Stimulated activated CD8-positive, alpha-beta memory T cell treated with anti-CD3 and anti-CD28 coated beads, Interleukin-15, amount 100 ng/mL, for 48 hours (primary cell): ENCODE measurements at places on chromosomes 5 and 9.

DNA sequence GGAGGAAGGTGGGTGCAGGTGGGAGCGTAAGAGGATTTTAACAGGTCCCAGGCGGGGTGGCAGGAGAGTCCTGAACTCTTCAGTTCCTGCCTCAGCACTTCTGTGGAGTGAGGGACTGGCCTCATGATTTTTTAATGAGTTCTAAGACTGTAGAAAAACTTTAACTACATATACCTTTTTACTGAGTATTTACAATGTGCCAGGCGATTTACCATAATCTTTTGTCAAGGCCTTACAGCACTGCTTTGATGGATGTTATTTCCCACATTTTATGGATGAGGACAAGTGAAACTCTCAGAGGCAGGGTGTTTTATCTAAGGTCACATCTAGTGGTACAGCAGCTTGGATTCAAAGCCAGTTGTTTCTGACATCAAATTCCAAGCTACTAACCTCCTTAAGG lies 99.5 kb downstream of the PJA2 start:
- no peak for DNase-seq

- DNase-seq = no peak
Observed at GRCh38 chr9:136487672-136488071, 4.8 kb upstream of the SEC16A start.

GRCh38 chr9:78357165-78357873 lies 60.4 kb downstream of the PSAT1 start:
- no peak for DNase-seq

- DNase-seq = no peak
Observed at GRCh38 chr5:96893342-96893741, 17.0 kb downstream of the ERAP2 start.

- DNase-seq = no peak
Observed at GRCh38 chr5:82106207-82106606, 134.4 kb downstream of the ATG10 start.

GRCh38 chr5:179608131-179608581 lies 15.3 kb downstream of the HNRNPH1 start:
- peak; percentile 15 for DNase-seq

DNA sequence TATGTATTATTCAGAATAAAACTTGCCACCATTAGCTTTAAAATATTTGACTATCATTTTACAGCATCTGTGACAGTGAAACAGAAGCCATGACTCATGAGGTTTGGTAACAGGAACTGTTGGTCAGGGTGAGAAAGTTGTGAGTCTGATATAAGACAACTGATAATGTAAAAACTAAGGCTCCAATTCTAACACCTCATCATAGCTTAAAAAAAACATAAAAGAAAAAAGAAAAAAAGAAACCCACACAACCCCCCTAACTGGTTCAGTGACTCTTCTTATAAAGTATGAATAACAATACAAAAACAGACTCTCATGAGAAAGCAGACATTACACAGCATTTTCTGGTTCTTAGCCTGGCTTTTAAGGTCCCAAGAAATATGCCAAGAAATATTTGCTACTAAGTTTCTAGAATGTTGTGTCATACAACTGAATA lies 85.8 kb downstream of the MRPS27 start:
- no peak for DNase-seq

DNA sequence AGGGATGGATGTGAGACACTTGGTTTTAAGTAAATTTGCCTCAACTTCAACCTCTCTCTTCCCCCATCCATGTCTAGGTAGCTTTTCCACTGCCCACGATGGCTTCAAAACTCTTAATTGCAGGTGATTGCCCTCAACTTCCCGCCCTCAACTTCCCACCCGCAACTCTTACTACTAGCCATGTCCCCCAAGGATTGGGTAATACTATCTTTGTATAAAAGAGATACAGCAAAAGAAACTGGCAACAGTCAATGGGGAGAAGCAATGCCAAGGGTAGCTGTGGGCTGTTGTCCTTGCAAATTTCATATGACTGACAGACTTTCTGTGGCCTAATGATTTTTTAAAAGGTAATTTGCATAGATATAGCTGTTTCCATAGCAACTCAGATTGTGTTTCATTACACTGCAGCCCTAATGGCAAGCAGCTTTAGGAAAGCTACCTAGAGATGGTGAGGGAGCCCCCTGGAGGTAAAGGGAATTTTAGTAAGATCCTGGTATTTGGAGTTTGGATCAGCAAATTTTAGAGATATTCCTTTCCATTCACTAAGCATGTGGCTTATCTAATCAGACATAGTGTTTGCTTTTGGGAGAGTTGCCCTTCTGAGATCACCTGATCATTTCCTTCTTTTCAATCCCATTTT lies 421.5 kb upstream of the DAP start:
- no peak for DNase-seq

DNA sequence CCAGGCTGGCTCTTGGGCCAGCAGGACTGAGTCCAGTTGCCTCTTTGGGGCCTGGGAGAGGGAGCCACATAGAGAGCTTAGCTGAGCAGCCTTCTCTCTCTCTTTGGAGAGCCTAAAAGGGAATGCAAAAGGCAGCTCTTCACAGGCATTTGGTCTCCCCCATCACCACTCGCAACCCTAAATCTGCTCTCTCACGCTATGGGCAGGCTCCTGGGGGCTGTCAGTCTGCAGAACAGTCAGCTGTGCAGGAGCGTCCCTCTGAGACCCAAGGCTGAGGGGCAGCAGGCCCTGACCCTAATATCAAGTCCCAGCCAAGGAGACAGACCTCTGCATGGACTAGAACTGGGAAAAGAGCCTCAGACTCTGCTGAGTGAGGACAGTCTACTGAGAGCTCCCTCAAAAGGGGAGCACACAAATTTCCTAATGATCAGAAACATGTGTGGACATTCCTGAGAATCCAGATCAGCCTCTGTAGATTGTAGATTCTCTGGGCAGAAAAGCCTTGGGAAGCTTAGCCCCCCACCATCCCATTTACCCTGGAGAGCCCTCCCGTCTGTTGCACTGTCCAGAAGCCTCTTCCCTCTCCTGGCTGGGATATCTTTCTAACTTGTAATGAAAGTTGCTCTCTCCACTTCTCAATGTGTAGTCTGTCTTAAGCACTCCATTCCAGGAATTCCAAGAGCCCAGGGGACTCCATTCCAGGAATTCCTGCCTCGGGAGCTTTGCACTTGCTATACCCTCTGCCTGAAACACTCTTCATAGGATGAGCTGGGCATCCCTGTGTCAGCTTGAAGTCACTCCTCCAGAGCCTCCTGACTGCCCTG lies 79.4 kb downstream of the FAM114A2 start:
- DNase-seq = no peak

DNA sequence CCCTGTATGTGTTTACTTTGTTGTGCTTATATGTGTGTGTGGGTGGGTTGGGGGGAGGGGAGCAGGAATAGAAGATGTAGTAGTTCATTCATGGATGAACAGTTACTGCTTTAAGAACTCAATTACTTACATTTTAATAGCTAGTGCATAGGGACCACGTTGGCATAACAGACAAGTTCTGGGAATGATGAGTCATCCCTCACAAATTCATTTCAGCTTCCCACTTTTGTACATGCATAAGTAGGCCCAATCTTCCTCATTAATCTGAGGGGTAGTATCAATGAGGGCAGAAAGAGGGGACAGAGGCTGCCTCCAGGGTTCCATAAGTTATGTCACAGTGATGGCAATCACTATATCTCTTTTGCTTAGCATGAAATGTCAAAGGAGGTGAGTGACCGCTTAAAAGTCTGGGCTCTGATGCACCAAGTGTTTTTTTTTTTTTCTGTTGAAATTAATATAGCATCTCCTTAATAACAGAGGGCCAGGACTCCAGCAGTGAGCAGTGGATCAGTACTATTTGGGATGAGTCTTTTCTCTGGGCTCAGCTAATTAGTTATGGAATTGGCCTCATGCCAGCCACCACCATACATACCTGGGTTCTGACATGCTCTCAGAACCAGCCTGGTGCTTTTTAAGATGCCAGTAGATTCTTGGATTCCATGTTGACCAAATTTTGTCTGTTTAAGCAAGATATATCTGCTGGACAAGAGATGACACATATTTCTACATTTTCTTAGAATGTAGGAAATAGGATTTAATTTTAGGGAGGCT lies 37.1 kb downstream of the PRDM6 start:
- no peak for DNase-seq

- DNase-seq = no peak
Observed at GRCh38 chr9:79471580-79472543, 99.9 kb upstream of the TLE4 start.

GRCh38 chr5:94367900-94368299 lies 250.5 kb downstream of the KIAA0825 start:
- no peak for DNase-seq

- DNase-seq = no peak
Observed at GRCh38 chr9:129160712-129161533, 17.1 kb downstream of the IER5L start.

DNA sequence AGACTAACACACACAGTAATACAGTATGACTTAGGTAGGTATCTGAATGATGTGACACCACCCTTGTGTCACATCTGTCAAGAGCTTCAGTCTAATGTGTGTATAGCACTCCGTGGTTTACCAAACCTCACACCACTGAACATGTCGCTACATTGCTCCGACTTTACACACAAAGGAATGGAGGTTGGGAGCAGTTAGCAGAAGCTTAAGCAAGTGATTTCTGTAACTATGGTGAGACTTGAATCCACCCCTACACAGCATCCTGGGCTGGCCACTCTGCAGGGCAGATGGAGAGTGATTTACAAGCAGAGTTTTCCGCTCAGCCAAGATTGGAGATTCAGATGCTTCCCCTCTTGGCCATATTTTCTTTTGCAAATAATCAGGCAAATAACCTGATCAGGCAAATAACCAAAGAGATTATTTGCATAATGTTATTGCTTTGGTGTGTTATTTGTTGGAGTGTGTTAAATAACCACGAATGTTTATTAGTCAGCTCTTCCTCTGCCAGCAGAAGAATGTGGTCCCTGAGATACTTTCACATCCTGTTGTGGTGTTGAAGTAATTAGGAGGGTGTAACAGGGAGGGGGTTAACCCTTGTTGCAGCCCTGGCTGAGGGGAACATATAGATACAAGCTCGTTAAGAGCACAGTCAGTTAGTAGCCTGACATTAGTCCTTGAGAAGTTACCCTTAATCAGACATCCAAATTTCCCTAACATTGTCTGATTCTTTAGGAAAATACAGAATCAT lies 92.8 kb downstream of the SNX18 start:
- DNase-seq = no peak

- peak; percentile 18 for DNase-seq
Observed at GRCh38 chr5:41797662-41798061, 72.6 kb downstream of the OXCT1 start.

DNA sequence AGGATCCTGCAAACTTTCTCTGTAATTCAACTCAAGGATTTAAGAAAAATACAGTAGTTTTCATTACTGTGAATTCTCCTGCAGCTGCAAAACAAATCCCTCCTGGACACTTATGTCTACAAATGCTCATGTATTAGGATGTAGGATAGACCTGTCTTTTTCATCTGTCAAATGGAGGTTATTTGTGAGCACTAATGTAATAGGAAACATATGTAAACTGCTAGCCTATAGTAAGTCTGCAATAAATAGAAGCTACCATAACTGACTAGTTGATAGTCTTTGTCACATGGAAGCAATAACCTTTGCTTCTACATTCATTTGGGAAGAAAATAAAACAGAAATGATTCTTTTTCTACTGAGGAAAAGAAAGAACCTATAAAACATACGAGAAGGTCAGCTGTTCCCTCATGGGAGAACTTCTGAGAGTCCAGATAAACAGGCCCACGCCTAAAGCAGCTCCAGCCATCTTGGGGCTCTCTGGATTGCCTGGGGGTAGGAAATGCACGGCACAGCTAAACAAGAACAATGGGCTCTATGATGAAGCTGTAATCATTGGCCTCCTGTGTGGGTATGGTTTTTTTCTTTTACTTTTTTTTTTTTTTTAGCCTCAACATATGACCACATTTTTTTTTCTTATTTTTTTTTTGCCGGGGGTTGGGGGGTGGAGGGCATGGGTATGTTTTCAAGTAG lies 6.2 kb downstream of the KCNV2 start:
- DNase-seq = no peak

DNA sequence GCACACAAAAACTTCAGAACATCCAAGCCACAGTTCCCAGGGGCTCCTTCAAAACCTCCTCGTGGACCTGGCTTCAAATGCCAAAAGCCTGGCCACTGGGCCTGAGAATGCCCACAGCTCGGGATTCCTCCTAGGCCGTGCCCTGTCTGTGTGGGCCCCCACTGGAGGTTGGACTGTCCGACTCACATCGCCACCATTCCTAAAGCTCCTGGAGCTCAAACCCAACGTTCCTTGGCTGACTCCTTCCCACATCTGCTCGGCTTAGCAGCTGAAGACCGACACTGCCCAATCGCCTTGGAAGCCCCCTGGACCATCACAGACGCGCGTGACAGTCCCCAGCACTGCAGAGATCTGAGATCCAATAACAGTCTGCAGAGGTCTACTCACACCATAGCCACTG lies 7.7 kb downstream of the SIT1 start:
- no peak for DNase-seq

DNA sequence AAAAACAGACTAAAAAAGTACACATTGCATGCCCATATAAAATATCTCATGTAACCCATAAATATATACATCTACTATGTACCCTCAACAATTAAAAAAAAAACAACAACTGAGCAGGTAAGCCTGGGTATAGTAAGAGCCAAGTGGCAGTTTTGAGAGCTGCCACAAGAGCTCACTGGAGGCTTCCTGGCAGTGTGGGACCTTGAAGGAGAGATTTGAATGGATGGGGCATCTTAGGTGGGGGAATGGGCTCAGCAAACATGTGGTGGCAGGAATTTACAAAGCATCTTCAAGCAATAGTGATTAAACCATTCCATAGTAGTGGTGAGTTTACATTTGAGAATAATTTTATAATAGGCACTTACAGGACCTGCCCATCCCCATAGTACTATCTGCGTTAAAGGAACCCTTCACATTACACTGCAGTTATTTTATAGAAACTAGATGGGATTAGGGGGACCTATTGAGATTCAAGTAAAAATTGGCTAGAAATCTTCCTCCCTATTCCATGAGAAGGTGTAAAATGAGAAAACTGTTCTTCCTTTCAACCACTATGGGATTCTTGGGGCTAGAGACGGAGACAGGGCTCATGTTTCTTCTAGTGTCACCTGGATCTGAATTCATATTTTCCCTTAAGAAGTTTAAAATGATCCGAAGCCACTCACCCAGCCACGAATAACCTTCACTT lies 6.9 kb downstream of the MEGF10 start:
- no peak for DNase-seq

GRCh38 chr5:115186794-115187193 lies 17.1 kb upstream of the TRIM36 start:
- DNase-seq = no peak

- DNase-seq = no peak
Observed at GRCh38 chr9:1429297-1429696, 379.1 kb downstream of the DMRT2 start.

- DNase-seq = no peak
Observed at GRCh38 chr9:126472948-126473298, 140.8 kb upstream of the LMX1B start.
